ENCODE measurements at places on chromosomes 12 and 14.
A peak's percentile ranks its signal among the peaks of the same experiment; 100 is the strongest.

DNA sequence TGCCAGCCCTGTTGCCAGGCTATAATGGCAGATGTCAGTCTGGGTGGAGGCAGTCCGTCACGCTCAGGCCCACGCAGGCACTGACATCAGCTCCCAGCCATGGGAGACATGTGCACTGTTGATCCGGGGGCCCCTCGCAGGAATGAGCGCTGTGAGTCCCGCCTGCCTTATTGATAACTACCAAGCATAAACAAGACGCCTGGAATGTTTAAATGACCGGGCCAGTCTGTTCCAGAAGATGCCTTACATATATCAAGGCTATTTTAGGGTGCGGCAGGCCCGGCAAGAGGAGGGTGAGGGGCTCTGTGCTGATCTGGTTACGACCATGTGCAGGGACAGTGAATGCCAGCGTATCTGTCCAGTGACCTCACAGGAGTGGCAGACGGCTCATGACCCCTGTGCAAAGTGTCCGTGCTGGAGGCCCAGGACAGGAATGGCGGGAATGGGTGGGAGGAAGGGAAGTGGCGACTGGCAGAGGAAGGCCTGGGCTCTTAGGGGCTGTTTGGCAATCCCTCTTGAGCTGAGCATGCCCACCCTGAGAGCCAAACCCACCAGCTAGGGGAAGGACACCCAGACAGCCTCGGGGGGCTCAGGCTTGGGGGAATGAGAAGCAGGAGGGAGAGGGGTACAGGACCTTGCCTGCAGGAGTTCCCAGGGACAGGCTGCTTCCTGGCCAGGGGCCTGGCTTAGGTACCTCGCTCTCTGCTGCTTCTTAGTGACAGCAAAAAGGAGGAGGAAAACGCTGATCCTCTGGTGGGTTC is 49.3 kb downstream of the DLK1 start:
- no peak for DNase-seq

DNA sequence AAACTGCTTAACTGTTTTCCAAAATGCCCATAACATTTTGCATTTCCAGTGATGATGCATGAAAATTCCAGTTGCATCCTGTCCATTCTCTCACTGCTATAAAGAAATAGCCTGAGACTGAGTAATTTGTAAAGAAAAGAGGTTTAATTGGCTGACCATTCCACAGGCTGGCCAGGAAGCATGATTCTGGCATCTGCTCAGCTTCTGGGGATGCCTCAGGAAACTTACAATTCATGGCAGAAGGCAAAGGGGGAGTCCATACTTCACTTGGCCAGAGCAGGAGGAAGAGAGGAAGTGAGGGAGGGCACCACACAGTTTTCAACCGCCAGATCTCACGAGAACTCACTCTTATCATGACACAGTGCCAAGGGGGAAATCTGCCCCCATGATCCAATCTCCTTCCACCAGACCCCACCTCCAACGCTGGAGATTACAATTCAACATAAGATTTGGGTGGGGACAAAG is 18.2 kb upstream of the CLEC2D start:
- peak; percentile 58 for DNase-seq

DNA sequence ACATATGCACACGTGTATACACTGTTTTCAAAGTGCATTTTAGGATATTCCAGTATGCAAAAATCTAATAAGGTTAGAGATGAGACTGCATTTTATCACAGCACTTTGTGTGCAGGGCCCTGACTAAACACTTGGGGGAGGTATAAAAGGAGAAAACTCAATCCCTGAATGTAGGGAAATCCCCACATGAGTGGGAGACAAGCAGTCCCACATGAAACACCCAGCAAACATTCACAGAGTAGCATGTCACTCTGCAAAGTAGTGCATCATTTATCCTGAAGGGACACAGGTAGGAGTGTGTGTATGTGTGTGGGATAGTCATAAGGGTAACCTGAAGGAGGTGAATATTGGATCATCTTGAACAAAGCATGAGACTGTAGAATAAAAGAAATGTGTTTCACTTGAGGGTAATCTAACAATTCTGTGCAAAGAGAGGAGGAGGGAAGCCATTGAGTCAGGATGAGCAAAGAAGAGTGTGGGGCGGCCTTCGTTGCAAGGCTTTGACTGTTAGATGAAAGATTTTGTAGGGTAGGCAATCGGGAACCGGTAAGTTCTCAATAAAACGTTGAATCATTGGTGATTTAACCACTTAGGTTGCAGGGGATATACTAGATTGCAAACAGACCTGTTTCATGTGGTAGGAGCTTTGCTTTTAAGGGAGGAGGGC is 2.9 kb downstream of the PRPF40B start:
- peak; percentile 44 for DNase-seq

- DNase-seq: no peak
Measured at GRCh38 chr12:43891856-43892574, 56.1 kb downstream of the TMEM117 start.

- no peak for DNase-seq
Measured at GRCh38 chr12:118590406-118591150, 214.2 kb downstream of the SUDS3 start.

- DNase-seq: no peak
Measured at GRCh38 chr14:36113341-36113740, 63.2 kb downstream of the PTCSC3 start.

GRCh38 chr14:103408491-103409155 is 23.4 kb downstream of the MARK3 start:
- peak; percentile 66 for DNase-seq

- DNase-seq: no peak
Measured at GRCh38 chr14:68815298-68816182, 22.7 kb upstream of the ZFP36L1 start.

GRCh38 chr14:104892531-104893434 is 27.7 kb downstream of the CEP170B start:
- DNase-seq: no peak

DNA sequence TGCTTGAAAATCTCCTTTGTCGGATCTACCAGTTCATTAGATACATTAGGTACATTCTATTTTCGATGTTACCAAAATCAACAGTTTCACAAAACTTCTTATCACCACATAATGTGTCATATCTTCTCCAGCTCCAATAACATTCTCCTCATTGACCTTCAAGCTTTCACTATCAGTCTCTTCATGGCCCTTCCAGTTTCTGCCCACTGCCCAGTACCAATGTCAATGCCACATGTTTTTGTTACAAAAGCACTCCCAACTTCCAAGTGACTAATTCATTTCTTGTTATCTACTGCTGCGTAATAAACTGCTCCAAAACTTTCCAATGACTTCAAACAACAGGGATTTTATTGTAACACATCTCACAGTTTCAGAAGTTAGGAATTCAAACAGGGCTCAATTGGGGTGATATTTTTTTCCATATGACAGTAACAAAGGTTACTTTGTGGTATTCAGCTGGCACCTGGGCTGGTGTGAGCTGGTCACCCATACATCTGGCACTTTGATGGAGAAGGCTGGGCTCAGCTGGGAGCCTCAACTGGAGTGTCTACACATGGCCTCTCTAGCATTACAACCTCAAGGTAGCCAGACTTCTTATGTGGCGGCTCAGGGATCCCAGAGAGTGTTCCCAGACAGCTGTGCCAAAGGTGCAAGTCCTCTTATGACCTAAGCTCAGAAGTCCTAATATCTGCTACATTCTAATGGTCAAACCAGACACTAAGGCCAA is 6.1 kb downstream of the OR5AU1 start:
- DNase-seq: no peak

DNA sequence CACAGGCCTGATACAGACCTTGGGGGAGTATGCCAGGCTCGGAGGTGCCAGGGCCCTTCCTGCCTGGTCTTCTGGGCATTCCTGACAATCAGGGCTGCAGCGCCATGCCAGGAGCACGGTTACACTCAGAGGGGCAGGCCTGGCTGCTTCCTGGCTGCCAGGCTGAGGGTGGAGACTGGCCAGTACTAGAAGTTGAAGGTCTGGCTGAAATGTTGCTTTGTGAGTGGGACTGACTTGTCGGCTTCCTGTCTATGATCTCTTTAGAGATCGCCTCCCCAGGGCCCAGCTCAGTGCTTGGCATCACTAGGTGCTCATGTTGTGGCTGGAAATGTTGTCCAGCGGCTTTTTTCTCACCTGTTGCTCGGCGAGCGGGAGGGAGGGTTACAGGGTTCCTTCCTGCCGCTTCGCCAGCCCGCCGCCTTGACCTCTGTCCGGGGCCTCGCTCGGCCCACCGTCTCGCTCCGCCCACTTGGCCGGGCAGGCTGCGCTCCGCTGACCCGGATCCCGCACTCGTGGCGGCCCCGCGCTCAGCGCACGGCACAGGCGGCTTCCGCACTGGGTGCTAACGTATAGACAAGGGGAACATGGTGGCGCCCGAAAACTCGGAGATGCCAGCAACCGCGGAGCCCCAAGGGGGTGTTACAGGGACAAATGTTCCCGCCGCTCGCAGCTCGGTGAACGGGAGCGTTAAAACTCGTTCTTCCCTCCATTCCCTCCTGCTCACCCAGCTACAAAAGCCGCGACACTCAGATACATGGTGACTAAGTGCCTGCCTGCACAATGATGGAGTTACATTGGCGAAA is 32.6 kb downstream of the PAPLN start:
- DNase-seq: peak; percentile 64

- DNase-seq: no peak
Measured at GRCh38 chr12:1445807-1446206, 148.6 kb downstream of the FBXL14 start.

GRCh38 chr12:110936367-110937103 is 16.2 kb upstream of the MYL2 start:
- DNase-seq: no peak

DNA sequence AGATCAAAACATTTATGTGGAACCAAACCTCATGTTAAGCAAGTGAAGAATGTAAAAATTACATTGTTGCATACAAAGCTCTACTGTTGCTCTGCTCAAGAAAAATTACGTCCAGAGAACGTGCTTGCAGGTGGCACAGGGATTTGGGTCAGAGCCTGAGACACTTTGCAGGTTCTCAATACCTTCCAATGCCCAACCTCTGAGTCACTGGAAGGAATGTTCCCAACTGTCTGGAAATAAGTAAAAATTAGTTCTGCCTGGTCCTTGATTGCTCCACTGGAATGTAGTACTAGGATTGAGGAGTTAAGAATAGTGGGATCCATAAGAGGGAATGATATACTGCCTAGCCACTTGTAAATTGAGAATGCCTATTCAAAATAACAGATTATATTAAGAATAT is 2.8 kb upstream of the IFNG start:
- DNase-seq: peak; percentile 41

DNA sequence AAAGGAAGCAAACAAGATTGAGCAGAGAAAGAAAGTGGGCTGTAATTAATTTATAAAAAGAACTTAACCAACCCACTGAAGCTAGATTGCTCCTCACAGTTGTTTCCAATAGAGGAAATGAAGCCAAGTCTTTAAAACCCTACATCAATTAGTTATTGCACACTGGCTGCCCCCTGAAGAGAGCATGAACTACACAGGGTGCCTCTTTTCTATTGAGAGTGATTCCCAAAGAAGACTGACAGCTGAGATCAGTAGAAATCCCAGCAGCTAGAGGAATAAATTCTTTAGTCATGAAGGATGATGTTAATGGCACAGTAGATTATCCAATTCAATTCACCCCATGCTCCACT is 8.6 kb upstream of the USP15 start:
- DNase-seq: no peak

DNA sequence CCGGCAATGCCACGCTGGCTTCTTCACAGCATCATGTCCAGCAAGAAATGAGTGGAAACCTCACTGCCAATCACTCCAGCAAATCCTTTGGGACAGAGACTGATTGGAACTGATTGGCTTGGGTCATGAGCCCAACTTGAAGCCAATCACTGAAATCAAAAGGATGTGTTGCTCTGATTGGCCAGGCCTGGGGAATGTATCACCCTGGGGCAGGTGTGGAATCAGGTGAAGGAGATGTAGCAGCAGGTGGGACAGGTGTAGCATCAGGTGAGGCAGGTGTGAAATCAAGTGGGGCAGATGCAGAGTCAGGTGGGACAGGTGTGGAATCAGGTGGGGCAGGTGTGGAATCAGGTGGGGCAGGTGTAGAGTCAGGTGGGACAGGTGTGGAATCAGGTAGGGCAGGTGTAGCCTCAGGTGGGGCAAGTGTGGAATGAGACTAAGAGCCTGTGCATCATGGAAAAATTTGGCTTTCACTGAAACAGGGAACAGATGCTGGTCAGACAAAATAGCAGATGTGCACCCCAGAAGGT is 206.4 kb downstream of the SLC15A4 start:
- DNase-seq: no peak

Measured in astrocyte of the hippocampus (primary cell).